ENCODE measurements at places on chromosomes 2 and 18.

- no peak for DNase-seq
These were observed 19.4 kb upstream of the EVA1A start for GRCh38 chr2:75580156-75580555.

GRCh38 chr2:180472133-180472532, 465.0 kb upstream of the CWC22 start:
- peak; percentile 5 for DNase-seq

GRCh38 chr2:121326628-121327027, 41.6 kb upstream of the TFCP2L1 start:
- no peak for DNase-seq

GRCh38 chr2:117359266-117359914, 455.1 kb upstream of the DDX18 start:
- DNase-seq: no peak

DNA sequence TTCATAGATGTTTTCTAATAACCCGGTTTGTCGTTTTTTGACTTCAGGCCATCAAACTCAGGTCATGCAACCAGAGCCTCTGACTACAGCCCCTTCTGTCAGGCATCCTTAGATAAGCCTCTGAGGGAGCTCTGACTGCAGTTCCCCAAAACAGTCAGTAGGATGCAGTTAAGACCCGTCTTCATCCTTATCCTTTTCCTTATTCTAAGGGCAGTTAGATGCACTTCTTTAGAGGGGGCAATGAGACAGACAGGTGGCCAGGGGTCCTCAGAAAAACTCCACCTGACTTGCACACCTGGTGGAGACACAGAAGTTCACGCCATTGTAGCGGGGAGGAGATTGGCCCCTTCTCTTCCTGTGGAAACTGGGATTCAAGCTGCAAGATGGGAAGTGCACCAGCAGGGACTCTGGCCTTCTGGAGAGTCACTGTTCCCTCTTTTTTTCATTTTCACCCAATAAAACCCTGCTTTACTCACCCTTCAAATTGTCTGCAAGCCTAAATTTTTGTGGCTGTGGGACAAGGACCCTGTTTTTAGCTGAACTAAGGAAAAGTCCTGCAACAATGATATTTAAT, 104.8 kb upstream of the TFPI start:
- DNase-seq: peak; percentile 4

DNA sequence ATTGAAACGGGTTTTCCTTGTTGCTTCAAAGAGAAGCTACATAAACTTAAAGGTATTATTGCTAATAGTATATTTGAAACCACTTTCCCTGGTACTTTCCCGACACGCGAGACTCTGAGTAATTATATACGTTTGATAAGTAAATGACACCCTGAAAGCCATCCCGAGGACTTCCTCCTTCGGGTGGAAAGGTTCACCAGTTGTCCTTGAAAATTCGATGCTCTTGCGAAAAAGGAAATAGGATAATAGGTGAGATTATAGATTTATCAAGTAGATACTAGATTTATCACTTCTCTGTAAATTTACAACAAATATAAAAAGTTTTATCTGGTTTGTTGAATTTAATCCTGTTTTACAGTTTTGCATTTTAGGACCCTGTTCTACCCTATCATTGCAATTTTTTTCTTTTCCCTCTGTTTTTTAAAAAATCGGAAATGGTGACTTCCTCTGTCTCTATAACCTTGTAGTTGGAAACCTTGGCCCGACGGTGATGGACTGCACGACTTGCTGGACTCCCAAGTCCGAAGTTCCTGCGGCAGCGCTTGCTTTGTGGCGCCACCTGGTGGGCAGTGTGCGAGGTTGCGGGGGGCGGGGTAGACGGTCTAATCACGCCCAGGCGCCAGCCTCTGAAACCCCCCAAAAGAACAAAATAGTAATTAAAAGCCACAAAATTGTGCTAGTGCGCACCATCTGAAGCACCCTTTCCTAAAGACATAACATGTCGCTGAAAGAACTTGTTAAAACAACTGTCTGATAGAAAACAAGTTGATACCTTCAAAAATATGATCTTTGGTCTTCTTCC, 972 bp upstream of the DLX2 start:
- peak; percentile 74 for DNase-seq

DNA sequence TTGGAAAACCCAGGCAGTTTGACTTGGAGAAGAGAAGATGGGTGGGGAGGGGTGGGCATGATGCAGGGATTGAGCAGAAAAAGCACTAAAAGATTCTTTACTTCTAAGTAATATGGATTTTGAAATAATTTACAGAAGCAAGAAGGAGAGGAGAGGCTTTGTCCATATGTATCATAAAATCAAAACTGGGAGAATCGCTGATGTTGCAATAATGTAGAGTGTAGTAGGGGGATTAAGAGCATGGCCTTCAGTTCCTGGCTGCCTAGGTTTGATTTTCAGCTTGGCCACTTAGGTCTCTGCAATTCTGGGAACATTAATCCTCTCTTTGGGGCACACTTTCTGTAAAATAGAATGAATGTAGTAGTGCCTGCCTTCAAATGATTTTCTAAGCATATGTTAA, 1760.4 kb upstream of the CELF4 start:
- DNase-seq: no peak

- no peak for DNase-seq
These were observed 148.5 kb downstream of the LNPK start for GRCh38 chr2:175853616-175853890.

- DNase-seq: no peak
These were observed 15.3 kb upstream of the PARD3B start for GRCh38 chr2:204529795-204530463.
